Left lobe of liver (tissue), 2 donors: ENCODE measurements at places on chromosomes 2 and 18. TPM values are rescaled to one million over a fixed set of nuclear protein-coding genes. Genes with fewer than 3 reads are reported as not detected.

The COQ10B gene
- 11.4 TPM for total RNA-seq

DNA sequence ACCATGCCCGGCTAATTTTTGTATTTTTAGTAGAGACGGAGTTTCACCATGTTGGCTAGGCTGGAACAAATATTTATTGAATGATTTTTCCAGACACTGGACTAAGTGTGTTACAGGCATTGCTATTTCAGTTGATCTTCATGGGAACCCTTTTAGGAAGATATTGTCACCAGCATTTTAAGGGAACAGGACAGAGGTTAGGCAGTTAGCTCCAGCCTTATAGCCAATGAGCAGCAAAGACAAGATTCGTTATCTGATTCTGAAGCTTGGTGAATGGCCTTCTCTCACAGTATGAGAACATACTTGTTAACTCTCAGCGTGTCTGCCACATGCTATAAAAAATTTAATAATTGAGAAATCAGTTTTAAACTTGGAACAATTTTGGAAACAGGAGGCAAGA lies 73.4 kb downstream of the SOCS6 start:
- DNase-seq = no peak

DNA sequence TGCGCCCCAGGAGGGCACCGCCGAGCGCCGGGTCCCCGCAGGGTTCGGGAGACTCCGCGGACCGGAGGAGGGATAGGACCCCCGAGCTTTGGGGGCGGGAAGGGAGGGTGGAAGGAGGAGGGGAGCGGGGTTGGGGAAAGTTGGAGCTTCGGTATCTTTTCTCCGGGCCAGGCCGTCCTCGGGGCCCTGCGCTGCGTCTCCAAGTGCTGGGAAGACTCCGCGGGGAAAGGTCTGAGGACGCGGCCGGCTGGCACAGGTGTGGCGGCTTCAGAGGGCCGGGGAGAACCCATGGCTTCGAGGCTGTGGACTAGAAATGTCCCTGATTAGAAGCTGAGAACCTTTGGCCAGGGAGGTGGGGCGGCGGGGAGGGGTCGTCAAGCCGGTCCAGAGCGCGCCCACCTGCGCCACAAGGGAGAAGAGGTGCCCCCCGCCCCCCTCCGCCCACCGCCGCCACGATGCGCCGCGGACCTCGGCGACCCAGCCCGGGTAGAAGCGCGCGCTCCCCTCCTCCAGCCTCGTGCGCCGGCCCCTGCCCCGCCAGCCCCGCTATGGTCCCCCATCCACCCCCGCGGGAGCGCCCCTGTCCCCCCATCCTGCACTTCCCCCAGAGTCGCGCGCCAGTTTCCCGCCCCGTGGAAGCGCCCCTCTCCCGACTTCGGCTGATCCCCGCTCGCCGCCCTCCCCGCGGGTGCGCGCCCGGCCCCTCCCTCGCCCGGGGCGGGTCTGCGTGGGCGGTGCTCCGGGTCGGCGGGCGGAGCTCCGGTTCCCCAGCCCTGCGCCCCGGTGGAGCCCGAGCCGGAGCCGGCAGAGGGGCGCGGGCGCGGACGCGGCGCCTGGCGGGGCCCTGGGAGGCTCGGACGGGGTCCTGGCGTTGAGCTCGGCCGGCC lies at the start of gene SNTG2:
SNTG2 (plus strand) TSS at position 770 of the 887 bp plus-strand sequence. CDS start 148 bp downstream, outside the sequence.
- DNase-seq = no peak

The SP140 gene
- 1.2 TPM for total RNA-seq

GRCh38 chr18:54787616-54788015 lies 40.7 kb upstream of the RAB27B start:
- DNase-seq = no peak

DNA sequence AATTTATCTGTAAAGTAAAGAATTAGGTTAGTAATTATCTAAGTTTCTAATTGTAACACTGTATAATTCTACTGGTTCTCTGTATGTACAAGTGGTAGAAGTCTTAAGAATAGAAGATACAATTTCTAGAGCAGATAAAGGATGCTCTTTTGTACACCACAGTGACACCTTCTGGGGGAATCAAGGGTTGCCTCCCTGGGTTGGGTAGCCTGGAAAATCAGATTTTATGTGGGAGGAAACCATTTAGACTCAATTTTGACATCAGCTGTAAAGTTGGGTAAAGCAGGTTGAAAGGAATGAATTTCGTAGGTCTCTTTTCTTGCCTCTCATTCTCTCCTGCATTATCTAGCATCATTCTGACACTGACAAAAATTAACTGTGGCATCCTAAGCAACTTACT lies 354.8 kb downstream of the DCC start:
- DNase-seq = no peak

DNA sequence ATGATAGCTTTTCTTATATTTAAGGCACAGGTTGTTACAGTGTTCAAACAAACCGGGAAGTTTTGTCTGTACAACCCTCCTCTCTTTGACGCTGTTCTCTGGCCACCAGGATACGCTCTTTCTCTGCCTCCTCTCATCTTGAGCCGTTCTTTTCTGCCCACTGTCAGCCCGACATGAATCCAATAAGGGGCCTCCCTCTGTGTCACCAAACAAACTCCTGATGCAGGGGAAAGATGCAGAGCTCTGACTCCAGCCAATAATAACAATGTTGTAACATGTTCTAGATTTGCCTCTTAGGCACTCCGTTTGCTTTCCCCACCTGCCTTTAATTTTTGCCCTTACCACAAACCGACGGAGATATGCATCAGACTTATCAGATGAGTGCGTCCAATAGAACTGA lies 449.3 kb downstream of the SLC4A3 start:
- no peak for DNase-seq

The HEATR5B gene
- 7.7 TPM for total RNA-seq

The PLGLB2 gene
- 254 TPM for total RNA-seq

DNA sequence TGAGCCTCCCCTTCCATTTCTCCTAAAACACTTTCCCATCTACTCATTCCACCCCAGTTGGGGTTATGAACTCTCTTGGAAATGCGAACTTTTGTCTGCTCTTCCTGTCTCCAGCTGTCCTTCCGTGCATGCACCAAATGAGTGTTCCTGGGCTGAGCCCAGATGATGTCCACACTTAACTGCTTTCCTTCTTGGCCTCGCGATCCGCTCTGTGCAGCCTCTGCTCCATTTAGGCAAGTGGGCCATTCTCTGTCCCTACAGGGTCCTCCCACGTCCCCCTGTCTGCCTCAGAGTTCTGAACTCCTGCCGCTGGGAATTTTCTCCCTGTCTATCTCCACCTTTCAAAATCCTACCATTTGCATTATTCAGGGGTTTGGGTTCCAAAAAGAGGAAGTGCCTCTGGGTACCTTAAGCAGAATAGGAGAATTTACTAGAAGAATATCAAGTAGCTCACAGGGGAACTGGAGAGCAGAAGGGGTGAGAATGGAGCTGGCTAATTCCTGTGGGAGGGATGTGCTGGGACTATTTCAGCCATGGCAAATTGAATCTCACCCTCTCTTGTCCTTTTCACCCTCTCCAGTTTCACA lies 4.7 kb upstream of the NCK2 start:
- no peak for DNase-seq

The LRP2 gene
- 0.91 TPM for total RNA-seq

GRCh38 chr2:241768850-241769249 lies 7.8 kb upstream of the GAL3ST2 start:
- peak; percentile 37 for DNase-seq

DNA sequence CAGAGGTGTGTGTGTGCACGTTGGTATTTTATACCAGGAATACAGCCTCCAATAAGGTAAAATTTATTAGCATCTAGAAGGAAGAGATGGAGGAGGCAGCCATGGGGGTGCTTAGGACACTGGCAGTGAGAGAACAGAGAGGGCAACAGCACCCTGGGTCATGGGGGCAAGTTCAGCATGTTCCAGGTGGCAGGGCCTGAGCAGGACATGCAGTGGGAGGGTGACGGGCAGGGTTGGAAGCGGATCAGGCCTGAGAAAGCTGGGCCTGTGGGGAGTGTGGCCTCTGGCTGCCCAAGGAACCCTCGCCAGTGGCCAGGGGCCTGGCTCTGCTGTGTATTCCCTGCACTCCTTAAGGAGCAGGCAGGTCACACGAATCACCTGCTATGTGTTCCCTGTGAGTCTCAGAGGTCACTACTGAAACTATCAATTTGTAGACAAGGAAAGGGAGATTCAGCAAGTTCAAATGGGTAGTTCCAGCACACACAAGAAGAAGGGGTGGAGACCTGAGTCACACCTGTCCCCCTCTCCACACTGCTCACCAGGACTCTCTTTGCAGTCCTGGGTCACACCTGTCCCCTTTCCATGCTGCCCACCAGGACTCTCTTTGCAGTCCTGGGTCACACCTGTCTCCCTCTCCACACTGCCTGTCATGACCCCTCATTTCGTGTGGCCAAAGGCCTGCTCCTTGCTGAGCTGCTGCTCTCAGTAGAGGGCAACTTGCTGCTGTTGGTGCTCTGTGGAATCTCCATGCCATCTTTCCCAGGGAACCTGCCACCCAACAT lies 463.9 kb upstream of the HS6ST1 start:
- DNase-seq = peak; percentile 21

- DNase-seq = no peak
These were observed 106.6 kb upstream of the MSH6 start for GRCh38 chr2:47676261-47676926.

DNA sequence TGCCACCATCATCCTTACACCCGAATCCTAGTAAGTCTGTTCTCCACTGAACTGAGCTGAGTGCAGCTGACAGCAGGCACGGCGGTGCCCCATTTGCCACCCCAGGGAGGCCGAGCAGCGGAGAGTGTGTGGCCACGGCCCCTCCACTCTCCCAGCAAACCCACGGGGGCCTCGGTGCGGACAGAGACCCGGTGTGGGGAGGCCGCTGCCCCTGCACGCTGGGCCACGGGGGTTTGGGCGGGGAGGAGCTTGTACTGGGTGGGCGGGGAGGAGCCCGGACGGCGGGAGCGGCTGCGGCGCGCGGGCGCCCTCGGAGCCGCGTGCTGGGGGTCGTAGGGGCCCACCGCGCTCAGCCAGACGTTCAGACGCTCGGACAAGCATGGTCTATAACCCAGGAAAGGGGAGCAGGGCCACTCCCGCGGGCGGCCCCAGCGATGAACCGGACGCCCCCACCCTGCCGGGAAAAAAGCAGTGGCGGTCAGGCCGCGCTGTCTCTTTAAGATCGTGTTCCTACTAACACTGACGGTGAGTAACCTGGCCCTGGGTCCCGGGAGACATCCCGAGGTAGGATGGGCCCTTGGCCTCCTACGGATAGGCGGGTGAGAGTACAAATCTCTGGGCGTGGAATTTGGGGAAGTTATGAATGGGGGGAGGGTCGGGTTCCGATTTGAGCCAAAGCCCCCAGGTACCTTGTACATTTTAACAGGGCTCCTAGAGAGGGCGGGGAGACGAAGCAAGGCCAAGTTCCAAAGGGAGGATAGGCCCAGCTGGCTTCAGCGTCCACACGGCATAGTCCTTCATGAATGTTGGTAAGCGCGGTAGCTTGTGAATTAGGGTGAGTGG lies at the start of gene ITPRIPL1:
ITPRIPL1 (plus strand) TSS at position 277 of the 843 bp plus-strand sequence; CDS start at position 800, 523 bp downstream.
- no peak for DNase-seq

DNA sequence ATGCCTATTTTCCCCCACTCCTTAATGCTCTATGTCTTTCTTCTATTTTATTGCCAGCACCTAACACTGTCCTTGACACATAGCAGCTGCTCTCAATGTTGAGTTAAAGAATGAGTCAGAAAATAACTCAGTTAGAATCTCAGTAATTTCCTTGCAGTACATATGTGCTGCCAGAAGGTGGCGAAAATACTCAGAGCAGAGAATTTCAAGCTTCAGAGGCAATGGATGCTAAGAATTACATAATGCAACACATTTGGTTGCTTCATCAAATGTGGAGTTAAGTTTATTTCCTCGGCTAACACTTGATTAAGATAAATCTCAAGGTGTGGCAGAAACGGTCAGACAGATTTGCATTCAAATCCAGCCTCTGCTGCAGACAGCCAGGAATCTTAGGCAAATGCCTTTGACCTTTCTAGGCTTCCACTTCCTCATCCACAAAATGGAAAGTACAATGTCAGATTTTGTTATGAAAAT lies 105.6 kb downstream of the VSNL1 start:
- DNase-seq = no peak

DNA sequence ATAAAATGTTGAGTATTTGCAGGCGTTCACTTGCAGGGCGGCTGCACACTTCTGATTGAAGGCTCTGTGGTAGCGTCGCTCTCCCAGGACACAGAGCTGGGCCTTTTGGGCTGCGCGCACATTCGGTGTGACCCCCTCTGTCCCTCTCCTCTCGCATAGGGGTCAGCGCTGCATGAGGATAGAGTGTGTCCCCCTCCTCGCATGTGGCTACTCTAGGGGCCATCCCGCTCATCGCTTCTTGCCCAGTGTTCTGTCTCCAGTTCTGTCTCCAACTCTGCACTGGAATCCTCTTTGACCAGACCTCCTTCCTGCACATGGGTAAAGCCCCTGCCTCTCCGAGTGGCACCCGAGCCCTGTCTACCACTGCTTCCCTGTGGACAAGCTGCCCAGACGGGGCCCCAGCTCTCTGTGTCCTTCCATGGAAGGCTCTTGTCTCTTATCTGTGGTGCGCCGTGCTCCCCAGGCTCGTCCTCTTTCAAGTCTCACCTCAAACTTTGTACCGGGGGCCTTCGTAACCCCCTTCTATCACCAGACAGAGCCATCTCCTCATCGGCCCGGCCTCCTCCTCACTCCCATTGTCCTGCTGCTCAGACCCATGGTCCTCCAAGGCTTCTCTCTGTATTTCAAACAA lies 278.0 kb upstream of the HDAC4 start:
- DNase-seq = peak; percentile 19
